Amygdala (tissue), 56 donors: ENCODE measurements at places on chromosomes 7 and 10.

DNA sequence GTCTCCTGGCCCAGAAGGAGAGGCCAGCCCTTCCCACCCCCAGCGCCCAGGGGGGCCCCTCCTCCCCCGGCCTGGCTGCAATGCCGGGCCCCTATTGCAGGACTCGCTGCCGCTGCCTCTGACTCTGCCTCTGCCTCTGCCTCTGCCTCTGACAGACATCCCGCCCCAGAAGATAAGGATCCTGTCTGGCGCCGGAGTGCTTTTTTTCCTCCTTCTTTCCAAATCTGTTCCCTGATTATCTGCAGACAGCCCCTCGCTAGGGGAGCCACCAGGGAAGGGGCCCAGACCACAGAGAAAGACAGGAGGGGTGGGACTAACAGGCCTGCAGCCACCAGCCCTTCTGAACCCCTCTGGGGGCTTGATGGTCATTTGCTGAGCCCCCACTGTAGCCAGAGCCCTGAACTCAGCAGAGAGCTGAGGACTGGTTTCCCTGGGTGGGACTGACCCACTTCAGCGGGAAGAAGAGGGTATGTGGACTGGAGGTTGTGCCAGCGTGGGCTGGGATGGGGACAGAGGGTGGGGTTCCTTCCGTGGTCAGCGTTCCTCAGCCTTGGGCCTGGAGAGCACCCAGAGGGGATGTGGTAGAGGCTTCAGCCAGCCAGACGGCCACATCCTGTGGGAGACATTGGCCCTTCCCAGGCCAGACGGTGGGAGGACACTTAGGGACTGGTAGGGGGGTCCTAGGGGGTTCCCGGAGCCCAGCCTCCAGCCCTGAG is 22.8 kb downstream of the UNC5B start:
- DNase-seq = no peak

DNA sequence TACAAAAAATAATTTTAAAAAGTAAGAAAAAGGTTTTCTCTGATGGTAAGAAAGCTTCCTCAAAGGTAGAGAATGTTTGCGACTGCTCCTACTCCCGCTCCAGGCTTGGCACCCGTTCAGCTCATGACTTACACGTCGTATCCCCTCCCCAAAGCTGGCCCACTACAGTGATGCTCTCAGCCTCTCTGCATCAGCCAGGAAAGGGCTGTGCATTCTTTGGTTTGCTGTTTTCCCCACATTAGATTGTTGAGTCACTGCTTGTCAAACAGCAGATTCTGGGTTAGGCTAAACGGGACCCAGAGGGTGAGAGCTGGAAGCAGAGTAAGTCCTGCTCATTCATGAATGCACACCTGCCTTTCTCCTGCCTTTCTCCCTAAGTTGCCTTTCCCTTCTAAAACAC is 54.7 kb upstream of the NMT2 start:
- peak; percentile 7 for DNase-seq

DNA sequence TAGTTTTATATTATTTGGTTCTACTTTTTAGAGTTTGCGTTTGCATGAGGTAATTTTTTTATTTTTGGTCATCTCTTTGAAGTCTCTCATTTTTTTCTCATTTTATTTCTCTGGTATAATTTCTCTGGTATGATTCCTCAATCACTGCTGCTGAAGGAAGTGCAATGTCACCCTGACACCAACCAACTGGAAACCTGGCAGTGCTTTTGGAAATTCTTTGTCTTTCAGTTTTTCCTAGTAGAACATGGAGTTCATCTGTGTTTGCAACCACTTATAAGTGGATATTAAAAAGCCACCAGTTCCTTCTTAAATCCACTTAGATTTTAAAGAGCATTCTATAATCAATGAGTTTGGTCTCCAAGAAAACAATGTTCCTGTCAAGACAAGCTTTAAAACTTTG is 291.8 kb downstream of the PRKG1 start:
- DNase-seq = no peak

- no peak for DNase-seq
Observed at GRCh38 chr7:21777921-21778320, 167.8 kb downstream of the CDCA7L start.

GRCh38 chr10:70629338-70629737 is 26.8 kb upstream of the PRF1 start:
- no peak for DNase-seq

DNA sequence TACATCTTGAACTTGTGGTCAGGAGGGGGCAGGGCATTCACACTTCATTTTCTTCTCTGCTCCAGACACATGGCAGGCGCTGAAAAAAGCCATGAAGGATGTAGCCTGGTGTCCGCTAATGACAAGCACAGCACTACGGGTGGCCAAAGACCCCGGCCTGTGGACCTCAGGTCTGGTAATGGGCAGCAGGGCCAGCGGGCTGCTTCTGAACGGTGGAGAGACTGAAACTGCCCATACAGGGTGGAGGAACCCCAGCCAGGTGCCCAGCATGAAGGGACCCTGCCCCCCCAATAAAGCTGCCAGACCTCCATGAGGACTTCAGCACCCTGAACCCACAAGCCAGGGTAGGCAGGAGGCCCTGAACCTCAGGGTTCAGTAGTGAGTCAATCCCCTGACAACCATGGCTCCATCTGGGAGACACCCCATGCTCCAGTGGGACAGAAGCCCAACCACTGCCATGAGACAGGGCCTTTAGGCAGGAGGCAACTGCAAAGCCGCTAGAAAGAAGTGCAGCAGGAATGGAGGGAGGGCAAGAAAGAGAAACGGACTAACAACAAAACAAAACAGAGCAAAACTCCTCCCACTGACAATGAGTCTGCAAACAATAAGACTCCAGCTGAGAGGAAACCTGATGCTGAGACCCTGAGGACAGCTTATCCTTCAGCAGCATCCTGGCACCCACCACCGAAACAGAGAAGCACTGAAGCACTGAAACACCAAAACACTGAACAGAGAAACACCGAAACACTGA is 140.2 kb upstream of the PPP2R2D start:
- DNase-seq = no peak

- no peak for DNase-seq
Observed at GRCh38 chr7:23378996-23379395, 79.9 kb downstream of the MALSU1 start.

- no peak for DNase-seq
Observed at GRCh38 chr7:107980671-107981190, 22.2 kb downstream of the LAMB1 start.

GRCh38 chr7:106224797-106225196 is 60.0 kb downstream of the NAMPT start:
- DNase-seq = no peak

DNA sequence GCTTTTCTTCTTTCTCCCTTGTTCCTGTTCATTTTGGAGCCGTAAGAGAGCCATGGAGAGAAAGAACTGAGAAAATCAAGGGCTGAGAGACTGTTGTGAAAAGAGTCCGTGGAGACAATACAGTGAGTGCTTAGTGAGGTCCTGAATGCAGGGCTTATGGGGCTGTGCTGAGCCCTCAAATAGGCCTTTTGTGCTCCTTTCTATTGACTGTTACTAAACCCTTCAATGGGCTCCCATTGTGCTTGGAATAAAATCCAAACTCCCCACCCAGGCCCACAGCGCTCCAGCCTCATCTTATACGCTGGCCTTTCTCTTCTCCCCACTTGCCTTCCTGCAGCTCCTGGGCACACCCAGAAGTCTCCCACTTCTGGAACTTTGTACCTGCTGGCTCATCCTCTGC is 243.1 kb upstream of the HABP2 start:
- DNase-seq = no peak

- DNase-seq = no peak
Observed at GRCh38 chr7:159144758-159145489, at the start of gene VIPR2. Gene VIPR2, minus strand, starts transcription at chr7:159144867. Its CDS starts 96 bp downstream, at chr7:159144771.

DNA sequence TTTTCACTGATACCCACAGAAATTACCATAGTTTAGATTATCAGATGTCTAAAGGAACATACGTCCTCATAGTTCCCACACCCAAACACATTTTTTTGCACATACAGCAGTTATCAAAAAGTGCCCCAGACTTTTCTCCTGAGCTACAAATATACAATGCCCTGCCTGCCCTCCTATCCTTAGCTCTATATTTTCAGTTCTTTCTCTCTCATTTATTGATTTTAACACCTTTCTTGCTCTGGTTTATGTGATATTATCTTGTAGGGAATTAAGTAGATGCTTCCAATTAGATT is 25.1 kb upstream of the SGMS1 start:
- no peak for DNase-seq

DNA sequence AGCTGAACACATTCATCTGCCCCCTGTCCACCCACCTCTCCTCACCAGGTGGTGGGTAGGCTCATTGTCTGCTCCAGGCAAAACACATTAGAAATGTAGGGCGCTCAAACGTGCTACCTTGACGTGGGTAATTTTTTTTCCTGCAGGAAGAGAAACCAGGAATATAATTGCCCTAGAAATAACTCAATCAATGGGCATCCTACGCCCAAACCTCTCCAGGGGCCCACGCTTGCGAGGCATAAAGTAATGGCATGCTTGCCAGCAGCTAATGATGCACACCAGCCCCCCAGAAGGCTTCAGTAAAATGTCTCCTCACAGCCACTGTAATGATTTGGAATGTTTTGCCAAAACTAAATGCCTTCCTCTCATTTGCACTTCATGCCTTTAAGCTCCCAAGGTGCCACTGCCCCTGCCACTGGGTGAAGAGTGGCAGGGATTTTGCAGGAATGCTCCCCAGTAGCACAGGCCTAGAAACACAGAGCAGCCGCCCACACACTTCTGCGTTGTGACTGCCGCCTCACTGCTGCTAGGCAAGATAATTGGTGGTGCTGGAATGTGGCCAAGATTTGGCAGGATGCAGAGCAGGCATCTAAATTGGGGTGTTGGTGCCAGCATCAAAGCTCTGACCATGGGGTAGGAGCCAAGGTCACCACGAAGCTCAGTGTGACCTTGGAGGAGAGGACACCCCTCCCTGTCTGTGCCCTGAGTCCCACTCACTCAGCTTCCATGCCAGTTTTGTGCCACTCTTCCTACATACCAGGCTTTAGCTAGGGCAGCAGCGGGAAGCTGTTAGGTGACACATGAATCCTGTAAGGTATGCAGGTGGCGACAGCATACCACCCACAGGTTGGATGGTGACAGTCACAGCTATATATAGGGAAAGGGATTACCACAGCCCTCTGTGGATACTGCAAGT is 48.7 kb upstream of the PPP1R3C start:
- DNase-seq = peak; percentile 26

- no peak for DNase-seq
Observed at GRCh38 chr7:13115855-13116254, 428.4 kb downstream of the ARL4A start.
